ENCODE measurements at places on chromosomes 5 and 9.

DNA sequence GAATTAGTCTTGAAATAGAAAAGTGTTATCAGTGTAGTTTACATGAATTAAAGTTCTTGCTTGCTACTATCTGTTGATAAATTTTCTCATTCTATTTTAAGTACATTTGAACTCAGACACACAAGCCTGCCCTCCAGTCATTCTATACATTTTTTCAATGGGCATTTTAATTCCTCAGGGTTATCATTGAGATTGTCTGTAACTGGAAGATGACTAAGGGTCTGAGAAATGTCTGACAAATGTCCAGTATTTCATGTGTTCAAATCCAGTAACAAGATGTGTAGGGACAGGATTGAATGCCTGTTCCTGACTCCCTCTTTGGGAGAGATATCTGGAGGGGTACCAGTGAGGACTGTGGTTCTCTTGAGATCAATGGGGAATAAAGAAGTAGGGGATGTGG lies 223.9 kb upstream of the ADAMTSL1 start:
- H3K4me3 ChIP-seq = no peak overlapping the region
- H3K4me1 ChIP-seq = no peaks in the 10 kb centered on the region
- H3K27me3 ChIP-seq = peaks cover 2% of the 10 kb centered on the region
- H3K27ac ChIP-seq = no peak overlapping the region
- no peak for DNase-seq

DNA sequence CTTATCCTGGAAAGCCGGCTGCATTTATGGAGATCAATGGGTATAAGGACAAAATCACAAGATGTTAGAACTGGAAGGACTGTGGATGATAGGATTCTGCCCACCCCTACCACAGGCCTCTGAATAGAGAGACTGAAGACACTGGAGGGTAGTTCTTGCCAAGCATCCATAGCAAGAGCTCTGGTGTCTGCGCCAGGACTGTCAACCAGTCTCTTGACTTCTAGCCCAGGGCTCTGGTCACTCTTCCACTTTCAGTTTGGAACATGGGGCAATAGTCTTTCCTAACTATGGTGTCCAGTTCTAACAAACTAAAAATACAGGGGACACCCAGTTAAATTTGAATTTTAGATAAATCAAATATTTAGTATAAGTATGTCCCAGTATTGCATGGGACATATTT lies 23.4 kb downstream of the LARP1 start:
- H3K27ac ChIP-seq = no peak overlapping the region
- no peak overlapping the region for H3K4me3 ChIP-seq
- peaks cover 33% of the 10 kb centered on the region for H3K4me1 ChIP-seq

GRCh38 chr5:94505327-94506068 lies 112.9 kb downstream of the KIAA0825 start:
- no peaks in the 10 kb centered on the region for H3K4me1 ChIP-seq
- DNase-seq = no peak
- no peaks in the 10 kb centered on the region for H3K27me3 ChIP-seq
- no peak overlapping the region for H3K27ac ChIP-seq
- H3K4me3 ChIP-seq = no peak overlapping the region
- no peaks in the 10 kb centered on the region for H3K36me3 ChIP-seq

- H3K4me1 ChIP-seq = no peaks in the 10 kb centered on the region
- H3K27me3 ChIP-seq = no peaks in the 10 kb centered on the region
- no peak overlapping the region for H3K27ac ChIP-seq
- no peak for DNase-seq
- peaks cover 15% of the 10 kb centered on the region for H3K36me3 ChIP-seq
Observed at GRCh38 chr9:127507751-127508648, 56.7 kb downstream of the LRSAM1 start.

GRCh38 chr5:51227963-51228470 lies 155.2 kb upstream of the ISL1 start:
- H3K36me3 ChIP-seq = no peaks in the 10 kb centered on the region
- DNase-seq = no peak
- H3K27ac ChIP-seq = no peak overlapping the region
- H3K27me3 ChIP-seq = no peaks in the 10 kb centered on the region
- no peaks in the 10 kb centered on the region for H3K4me1 ChIP-seq
- H3K4me3 ChIP-seq = no peak overlapping the region

DNA sequence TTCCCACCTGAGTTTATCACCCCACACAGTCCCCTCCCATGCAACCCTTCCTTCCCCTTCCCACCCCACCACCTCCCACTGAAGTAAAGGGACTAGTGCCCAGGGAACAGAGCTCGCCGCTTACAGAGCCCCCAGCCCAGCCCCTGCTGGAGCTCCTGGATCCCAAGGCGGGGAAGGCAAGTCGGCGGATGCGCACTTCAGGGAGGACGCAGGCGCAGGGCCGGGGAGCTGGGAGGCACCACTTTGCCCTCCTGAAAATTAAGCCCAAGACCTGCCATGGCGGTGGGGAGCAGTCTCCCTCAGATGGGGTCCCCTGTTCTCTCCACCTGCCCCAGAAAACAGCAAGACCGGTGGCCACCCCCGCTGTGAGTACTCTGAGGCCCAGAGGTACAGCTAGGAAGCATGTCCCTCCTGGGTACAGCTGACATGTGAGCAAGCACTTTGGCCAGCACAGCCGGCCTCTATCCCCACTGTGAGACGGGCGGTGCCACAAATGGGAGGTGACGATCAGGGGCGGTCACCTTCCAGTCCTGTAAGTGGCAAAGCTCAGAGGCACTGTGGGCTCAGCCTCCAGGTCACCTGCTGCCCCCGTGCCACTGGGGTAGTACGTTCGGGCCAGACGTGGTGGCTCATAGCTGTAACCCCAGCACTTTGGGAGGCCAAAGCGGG lies 45.9 kb downstream of the COL23A1 start:
- peaks cover 1% of the 10 kb centered on the region for H3K27me3 ChIP-seq
- no peak for DNase-seq
- no peaks in the 10 kb centered on the region for H3K4me1 ChIP-seq
- no peak overlapping the region for H3K4me3 ChIP-seq

GRCh38 chr5:89337-90286 lies 2.4 kb upstream of the PLEKHG4B start:
- H3K36me3 ChIP-seq = peaks cover 5% of the 10 kb centered on the region
- no peak overlapping the region for H3K27ac ChIP-seq
- no peak overlapping the region for H3K4me3 ChIP-seq
- DNase-seq = no peak
- H3K4me1 ChIP-seq = no peaks in the 10 kb centered on the region

DNA sequence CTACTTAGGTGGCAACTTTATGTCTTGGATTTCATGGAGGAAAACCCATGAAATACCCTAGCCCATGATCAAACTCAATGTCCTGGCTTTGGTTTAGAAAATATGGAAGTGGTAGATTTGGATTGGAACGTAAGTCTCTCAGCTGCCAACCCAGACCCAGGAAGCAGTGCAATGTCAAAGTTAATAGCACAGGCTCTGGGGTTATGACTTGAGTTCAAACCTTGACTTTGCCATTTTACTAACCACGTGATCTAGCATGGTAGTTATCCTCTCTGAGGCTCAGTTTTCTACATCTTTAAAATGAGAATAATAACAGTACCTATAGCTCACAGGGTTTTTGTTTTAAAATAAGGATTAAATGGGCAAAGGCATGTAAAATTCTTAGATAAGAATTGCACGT lies 13.8 kb downstream of the FYB1 start:
- no peak for DNase-seq
- peaks cover 63% of the 10 kb centered on the region for H3K4me1 ChIP-seq
- peaks cover 22% of the 10 kb centered on the region for H3K36me3 ChIP-seq
- H3K4me3 ChIP-seq = peak overlapping the region; percentile 96

DNA sequence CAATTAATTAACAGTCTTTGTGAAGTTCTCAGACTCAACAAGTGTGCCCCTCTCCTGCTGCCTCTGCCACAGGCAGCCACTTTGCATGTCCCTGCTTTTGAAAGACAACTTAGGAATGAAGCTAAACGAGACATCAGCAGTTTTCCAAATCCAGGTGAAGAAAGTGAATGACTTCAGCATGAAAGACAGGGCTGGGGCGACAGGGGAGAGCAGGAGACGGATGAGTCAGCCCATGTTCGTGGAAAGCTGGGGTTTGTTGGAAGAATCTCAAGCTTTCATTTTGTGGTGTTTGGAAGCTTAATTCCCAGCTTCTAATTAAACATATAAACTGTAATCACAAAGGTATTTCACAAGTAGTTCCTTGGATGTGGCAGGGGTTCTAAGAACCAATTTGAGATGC lies 207.8 kb upstream of the MAP3K1 start:
- peaks cover 82% of the 10 kb centered on the region for H3K4me1 ChIP-seq
- peaks cover 5% of the 10 kb centered on the region for H3K27me3 ChIP-seq
- no peak for DNase-seq

DNA sequence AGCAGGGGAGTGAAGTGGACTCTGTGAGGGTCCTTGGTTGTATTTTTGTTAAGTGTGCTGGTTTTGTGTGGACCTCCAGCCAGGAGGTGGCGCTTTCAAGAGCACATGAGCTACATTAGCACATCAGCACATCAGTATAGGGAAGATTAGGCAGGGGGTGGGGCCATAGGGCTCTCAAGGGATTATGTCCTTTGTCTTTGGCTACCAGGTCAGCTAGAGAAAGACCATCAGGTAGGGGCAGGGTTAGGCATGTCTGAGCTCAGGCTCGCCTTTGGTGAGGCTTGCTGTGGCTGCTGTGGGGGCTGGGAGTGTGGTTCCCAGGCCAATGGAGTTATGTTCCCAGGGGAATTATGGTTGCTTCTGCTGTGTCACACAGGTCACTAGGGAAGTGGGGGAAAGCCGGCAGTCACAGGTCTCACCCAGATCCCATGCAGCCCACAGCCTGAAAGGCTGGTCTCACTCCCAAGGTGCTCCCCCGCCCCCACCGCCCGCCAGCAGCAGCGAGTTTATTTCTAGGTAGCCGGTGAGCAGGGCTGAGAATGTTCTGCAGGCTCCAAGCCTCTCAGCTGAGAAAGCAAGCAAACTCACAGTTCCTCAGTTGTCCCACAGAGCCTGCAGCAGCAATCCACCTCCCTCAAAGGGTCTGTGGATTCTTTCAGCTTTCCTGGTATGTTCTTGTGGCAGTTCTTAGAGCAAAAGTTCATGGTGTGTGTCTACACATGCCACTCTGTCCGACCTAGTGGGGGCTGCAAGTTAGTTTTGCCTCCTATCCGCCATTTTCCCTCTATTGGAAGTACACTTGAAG lies 13.7 kb downstream of the OR1J1 start:
- H3K27me3 ChIP-seq = peaks cover 44% of the 10 kb centered on the region
- peak; percentile 29 for DNase-seq
- no peaks in the 10 kb centered on the region for H3K36me3 ChIP-seq
- peak overlapping the region; percentile 81 for H3K4me3 ChIP-seq

GRCh38 chr5:173532689-173533250 lies 83.7 kb downstream of the BOD1 start:
- no peaks in the 10 kb centered on the region for H3K36me3 ChIP-seq
- H3K4me3 ChIP-seq = no peak overlapping the region
- H3K27me3 ChIP-seq = peaks cover 8% of the 10 kb centered on the region
- no peak overlapping the region for H3K27ac ChIP-seq
- DNase-seq = no peak
- H3K4me1 ChIP-seq = peaks cover 2% of the 10 kb centered on the region

DNA sequence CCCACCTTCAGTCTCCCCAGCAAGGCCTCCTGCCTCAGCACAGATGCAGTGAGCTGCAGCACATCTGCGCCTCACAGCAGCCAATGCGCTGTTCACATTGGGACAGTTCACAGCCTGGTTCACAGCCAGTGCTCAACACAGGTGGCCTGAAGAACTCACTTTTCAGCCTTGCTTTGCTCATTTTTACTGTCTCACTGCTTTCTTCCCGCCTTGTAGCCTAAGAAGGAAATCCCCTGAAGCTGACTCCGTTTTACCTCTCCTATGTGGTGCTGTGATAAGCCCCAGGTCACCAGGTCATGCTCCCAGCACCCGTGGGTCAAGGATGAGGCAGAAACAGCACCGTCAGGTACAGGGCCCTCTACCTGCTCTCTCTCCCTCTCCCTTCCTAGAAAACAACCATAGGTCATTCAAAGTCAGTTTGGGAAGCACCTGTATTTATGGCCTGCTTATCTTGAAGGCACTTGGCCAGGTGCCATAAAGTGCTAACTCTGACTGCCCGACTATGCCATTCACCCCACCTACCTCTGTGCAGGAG lies 1.1 kb downstream of the GCNT4 start:
- H3K36me3 ChIP-seq = no peaks in the 10 kb centered on the region
- no peak for DNase-seq

DNA sequence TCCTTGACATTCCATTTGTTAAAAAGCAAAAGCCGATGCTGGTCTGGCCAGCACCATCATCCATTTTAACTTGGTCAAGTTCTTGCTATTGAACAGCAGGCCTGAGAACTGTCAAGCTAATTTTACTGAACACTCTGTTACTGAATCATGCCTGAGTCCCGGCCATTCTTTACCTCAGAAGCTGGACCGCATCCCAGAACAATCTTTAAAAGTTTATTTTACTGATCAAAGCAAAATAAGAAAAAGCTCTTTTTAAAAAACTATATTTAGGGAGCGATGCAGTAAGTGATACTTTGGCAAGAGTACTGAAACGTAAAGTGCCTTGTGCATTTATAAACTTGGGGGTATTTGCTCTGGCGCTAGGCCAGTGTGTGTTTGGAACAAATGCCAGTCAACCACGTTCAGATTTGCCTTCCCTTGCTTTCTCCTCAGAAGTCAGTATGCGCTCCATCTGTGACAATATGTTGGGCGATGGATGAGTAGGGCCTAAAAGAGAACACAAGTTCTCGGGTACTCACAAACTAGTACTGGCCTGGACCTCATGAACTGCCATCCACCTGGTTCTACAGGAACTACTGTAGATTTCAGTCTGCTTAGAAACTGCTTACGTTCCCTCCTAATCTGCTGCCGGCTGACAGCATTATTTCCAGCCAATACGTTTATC lies 161.9 kb downstream of the MAPKAP1 start:
- no peaks in the 10 kb centered on the region for H3K4me1 ChIP-seq
- no peak overlapping the region for H3K27ac ChIP-seq
- DNase-seq = no peak
- H3K4me3 ChIP-seq = no peak overlapping the region
- H3K36me3 ChIP-seq = peaks cover 11% of the 10 kb centered on the region
- no peaks in the 10 kb centered on the region for H3K27me3 ChIP-seq
